ENCODE measurements at places on chromosomes 7 and 10.

- no peak for DNase-seq
Measured at GRCh38 chr7:141866974-141867373, 25.7 kb upstream of the PRSS37 start.

DNA sequence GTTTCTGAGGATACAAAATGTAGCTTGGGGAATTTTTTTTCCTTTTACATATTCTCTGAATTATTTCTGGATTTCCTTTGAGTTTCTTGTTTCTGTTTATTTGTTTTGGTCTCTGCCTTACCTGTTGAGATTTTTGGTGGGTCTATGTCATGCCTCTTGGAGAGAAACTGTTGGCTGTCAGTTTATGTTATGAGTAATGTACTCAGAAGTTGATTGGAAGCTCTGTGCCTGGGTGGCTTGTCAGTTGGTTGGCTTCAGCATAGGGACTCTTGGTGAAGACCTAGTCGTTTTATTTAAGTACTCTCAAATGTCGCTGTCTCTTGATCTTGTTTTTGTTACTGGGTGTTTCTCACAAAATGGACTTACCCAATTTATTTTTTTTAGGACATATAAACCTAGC lies 132.4 kb downstream of the CDK14 start:
- peak; percentile 85 for DNase-seq

- DNase-seq, result no peak
Measured at GRCh38 chr10:27622596-27622995, 118.5 kb downstream of the RAB18 start.

DNA sequence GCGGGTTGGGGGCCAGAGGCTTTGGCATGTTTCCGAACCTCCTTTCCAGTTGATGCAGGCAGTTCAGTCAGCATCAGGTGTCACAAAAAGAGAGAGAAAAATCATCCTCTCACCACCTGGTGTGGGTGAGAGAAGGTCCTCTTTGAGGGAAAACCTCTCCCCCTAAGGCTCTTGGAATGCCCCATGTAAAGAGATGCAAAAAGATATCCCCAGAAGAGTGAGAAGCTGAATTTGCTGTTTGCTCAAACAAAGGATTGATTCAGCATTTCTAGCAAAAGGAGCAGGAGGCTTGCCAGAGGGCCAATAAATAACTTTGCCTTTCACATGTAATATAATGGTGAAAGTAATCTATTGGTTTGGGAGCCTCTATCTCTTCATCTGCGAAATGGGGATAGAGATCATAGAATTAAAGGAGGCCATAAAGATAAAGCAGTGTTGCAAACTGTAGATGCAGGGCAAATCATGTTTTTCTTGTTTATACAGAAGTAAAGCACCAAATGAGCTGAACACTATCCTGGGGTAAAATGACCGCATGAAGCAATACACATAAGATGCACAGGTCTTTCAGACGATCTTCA lies 425.9 kb downstream of the LRMDA start:
- no peak for DNase-seq

- no peak for DNase-seq
Measured at GRCh38 chr10:46292573-46293023, 5.8 kb downstream of the ANTXRL start.

GRCh38 chr7:78499283-78499682 lies 700.7 kb downstream of the PHTF2 start:
- DNase-seq, result no peak

- DNase-seq, result no peak
Measured at GRCh38 chr10:124802313-124802675, 675 bp downstream of the ABRAXAS2 start.

GRCh38 chr7:21330462-21331178 lies 97.3 kb upstream of the SP4 start:
- DNase-seq, result no peak

DNA sequence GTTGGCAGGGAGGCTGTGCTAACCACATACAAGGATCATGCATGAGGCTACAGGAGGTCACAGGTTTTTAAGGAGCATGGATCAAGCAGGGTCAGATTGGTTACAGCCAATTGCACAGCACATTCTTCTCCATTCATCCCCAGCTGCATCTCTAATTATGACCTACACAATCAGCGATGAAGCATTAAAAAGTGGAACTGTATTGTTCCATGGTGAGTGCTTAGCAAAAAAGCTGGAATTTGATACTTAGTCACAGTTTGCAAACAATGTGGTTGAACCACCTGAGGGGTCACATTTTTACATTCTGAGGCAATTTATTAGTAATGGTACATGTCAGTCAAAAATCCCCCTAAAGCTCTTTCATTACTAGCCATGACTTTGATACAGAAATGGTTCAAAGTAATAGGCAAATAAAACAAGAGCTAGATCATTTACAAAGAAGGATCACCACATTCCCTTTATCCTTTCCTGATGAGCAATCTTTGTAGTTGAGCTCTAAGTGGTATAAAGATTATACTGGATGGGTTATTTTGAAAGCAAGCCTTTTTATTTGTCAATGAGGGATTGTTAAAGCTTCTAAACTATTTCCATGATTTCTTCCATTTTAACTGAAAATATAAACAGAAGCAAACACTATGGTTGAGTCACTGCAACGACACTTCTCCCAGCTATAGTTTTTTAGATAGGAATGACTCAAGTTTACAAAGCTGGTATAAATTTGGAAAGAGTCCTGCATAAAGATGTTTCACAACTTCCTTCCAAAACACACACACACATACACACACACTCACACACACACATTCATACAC lies 217.8 kb upstream of the SEMA3A start:
- no peak for DNase-seq

DNA sequence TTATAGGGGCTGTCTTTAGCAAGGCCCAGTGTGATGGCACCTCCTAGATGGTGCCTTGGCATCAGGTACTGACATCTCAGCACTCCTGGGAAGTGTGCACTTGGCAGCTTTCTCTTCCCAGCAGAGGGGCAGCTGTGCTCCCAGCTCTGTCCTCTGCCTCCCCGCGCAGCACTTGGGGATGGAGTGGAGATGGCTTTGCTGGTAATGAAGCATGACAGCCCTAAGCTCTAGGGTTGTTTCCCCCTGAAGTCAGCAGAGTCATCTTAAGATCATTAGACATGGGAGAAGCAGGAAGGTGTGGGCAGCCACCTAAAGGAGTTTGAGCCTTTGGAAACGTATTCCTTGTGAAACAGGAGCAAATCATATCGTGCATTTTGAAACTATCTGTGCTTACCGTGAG lies 46.7 kb downstream of the HTRA1 start:
- DNase-seq, result no peak

DNA sequence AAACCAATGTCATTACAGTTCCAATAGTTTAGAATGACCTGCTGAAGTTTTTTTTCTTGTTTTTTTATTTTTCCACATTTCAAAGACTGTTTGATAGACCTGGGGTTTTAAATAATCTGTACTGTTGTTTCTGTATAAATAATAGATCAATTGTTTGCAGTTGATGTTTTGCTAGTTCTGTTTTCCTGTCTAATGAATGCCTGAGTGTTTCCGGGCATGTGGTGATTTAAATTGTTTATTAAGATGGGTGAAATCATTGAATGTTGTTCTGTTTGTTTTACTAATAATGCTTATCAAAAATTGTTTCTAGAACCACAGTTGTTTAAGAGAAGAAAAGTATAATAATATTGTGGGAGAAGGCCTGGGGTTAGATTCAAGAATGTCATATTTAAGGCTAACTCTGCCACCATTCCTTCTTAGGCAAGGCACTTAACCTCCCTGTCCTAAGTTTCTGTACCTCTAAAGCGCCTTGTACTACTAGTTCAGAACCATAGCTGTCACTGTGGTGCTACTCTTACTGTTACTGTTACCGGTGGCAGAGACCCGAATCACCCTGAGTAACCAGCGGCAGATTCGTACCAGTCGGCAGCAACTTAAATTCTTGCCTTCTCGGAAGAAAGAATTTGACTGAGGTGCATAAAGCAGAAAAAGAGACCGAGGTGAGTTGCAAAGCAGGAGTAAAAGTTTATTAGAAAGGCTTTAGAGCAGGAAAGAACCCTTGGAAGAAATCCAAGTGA lies 1014.1 kb downstream of the REEP3 start:
- DNase-seq, result no peak

GRCh38 chr7:154564676-154565075 lies 438.2 kb downstream of the PAXIP1 start:
- DNase-seq, result no peak

DNA sequence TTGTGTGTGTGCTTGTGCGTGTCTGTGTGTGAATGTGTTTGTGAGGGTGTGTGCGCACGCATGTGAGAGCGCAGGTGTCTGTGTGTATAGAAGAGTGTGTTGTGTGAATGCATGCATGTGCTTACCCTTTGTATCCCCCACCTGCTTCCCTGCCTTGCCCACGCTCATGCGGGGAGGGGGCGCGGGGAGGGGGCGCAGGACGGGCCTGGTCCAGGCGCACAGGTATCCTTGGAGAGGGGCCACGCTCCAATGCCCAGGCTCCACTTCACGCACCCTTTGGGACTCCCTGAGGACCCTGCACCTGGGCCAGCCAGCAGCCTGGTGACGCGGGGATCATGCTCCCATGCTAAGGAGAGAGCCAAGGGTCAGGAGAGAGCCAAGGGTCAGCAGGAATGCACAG lies 47.9 kb upstream of the EN2 start:
- no peak for DNase-seq

GRCh38 chr10:70528741-70529362 lies 50.3 kb downstream of the PALD1 start:
- DNase-seq, result no peak

DNA sequence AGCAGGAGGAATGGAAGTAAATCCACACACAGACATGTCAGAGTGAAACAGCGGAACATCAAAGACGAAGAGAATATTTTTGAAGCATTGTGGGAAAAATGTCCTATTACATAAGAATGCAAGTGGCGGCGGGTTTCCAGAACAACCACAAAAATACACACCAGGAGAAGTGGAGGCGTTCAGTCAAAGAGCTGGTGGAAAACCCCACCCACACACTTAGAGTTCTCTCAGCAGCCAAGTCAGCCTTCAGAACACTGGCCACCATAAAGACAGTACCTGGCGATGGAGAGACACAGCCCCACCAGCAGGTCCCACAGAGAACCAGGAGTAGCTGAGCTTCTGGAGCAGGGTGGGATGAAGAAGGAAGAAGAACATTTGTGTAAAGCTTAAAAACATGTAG lies 23.7 kb downstream of the NKX6-2 start:
- DNase-seq, result no peak

GRCh38 chr7:44158873-44159631 lies 17.9 kb upstream of the MYL7 start:
- DNase-seq, result no peak

- no peak for DNase-seq
Measured at GRCh38 chr10:44030738-44031137, 354.2 kb downstream of the CXCL12 start.

GRCh38 chr10:127142136-127142535 lies 54.3 kb downstream of the INSYN2A start:
- DNase-seq, result no peak

- peak; percentile 27 for DNase-seq
Measured at GRCh38 chr10:83959328-83959727, 180.0 kb upstream of the GHITM start.

- DNase-seq, result no peak
Measured at GRCh38 chr10:60289800-60290199, 99.9 kb downstream of the ANK3 start.

GRCh38 chr7:92851732-92852131 lies 15.4 kb upstream of the CDK6 start:
- no peak for DNase-seq

- no peak for DNase-seq
Measured at GRCh38 chr7:14332155-14332554, 342.7 kb upstream of the ETV1 start.

GRCh38 chr10:62172465-62172864 lies 96.2 kb downstream of the RTKN2 start:
- DNase-seq, result no peak

DNA sequence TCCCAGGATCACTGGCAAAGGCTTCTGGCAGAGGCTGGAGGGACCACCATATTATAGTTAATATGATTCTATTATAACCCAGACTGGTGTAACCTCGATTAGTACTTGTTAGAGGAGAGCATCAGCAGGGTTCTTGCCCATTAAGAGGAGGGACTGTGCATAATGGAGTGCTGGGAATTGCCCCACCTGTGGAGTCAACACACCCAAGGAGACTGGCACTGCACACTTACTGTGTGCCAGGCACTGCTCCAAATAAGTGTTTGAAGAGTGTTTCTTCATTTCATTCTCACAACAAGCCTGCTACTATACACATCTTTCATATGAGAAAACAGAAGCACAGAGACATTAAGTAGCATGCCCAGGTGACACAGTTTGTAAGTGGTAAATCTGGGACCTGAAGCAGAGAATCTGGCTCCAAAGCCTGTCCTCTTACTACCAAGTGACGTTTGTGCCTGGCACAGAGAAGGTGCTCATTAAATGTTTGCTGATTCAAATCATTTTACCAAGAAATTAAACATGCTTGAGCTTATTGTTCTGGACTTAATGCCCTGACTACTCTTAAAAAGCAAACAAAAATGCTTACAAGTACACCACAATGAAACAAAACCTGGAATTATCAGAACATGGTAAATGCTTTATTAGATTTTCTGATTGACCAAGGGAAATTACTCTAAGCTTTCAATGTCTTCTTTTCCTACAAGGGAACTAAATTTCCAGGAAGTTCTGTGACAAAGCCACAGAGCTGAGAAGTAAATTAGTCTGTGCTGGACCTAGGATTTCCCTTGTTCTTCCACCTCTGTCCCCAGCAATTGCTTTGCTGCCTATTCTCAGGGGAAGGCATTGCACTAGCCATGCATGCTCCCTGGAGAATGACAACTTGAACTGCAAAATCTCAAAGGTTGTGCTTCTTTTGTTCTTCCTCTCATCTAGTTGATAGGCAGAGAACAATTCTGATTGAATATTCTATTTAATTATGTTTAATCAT lies 809 bp downstream of the SLC13A1 start:
- no peak for DNase-seq

GRCh38 chr10:60789340-60789739 lies 11.1 kb downstream of the CDK1 start:
- DNase-seq, result no peak

GRCh38 chr10:80412486-80412885 lies 4.1 kb downstream of the PRXL2A start:
- DNase-seq, result no peak

DNA sequence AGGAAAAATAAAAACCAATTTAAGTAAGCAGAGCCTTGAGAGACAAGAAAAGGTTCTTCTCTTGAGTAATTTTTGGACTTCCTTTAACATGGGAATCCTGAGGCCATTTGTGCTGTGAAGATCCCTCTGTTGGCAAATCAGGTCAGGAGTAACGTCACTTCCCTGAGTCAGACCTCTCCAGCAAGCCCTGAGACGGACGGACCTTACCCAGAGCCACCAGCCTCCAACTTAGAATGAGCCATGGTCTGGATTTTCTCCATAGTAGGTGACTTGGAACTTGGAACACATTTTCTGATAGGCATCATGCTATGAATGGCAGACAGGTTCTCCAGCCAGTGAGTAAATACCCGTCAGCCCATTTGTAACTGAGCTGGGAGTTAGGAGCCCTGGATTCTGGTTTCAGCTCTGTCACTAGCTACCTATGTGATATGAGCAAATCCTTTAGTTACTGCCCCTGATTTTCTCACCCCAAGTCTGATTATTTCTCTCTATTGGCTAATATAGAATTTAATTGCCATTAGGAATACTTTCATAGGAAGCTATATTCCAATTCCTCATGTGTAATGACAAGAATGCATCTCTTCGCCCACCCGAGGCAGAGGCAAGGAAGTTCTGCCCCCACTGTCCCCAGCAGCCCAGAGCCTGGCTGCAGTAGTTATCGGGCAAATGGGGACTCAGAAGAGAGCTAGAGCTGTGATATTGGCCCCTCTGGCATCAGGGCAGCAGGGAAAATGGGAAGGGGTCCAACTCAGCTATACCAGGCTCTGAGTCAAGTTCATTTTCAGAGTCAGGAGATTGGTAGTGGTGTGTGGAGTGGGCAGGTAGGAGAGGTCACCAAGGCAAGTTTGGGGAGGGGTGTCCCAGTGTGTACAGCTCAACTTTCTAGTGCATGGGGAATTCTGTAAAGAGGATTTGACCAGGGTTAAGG lies 153.7 kb upstream of the AGK start:
- DNase-seq, result no peak

Data from MM.1S (cell line).